ENCODE measurements at places on chromosomes 5 and 9. TPM values are rescaled to one million over a fixed set of nuclear protein-coding genes. Genes with fewer than 3 reads are reported as not detected.

DNA sequence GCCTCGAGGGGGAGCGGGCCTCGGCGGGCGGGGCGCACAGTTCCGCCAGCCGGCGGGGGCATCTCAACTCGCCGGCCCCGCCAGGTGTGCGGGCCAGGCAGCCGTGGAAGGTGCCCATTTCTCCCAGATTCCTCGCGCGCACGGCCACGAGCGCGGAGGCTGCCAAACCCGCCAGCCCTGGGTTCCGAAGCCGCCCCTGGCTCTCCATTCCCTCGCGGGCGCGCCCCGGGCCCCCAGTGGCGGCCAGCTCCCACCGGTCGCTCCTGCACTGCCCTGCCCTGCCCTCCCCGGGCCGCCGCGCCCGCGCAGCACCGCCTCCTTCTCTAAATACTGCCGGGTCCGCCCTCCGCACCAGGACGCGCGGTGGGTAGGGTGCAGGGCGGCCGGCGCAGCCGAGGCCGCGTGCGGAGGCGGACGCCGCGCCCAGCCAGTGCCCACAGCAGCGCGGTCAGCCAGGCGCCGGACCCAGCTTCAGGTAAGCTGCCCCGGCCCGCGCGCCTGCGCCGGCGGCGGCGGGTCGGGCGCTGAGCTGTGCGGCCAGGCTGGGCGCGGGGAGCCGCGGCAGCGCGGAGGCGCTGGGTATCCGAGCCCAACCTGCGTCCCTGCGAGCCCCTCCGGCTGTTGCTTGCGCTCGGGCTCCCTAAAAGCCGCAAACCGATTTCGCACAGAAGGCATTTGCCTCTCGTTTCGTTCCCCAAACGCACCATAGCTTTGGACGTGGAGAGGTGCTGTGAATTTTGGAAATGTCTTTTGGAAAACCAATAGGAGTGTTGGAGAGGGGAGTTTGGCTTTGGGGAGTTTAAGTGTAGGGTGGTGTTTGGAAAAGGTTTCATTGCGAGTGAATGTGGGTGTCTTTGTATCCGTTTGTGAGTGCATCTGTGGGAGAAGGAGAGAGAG is at the start of gene TMEM171:
Gene TMEM171, plus strand, starts transcription at position 354 of the 897 bp plus-strand sequence. CDS start 2,799 bp downstream, outside the sequence.
- DNase-seq: no peak

GRCh38 chr5:34791761-34792244 is 47.2 kb upstream of the TTC23L start:
- DNase-seq: no peak

DNA sequence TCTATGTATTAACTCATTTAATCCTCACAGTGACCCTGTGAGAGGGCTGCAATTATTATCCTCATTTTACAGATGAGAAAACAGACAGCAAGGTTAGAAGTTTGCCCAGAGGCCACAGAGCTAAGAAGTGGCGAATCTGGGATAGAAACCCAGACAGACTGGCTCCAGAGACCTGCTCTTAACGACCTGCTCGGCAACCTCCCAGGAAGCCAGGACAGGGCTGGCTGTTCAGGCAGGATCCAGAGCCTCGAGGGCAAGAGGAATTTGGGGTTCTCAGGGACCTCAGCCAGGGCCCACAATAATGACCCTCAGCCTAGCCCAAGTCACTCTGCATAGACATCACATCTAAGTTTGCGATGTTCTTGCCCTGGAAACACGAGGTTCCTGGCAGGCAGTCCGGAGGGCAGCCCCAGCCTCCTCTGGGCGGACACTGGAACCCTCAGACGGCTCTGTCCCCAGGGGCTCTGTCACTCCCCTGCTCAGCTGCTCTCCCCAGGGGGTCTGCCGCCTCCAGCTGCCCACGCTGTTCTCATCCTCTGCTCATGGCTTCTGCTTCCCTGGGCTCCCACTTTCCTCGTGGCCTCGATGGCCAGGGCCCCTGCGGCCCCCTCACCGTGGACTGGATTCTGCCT is 138.5 kb upstream of the ERCC6L2 start:
- no peak for DNase-seq

The ATP6V0E1 gene
- total RNA-seq: 319 TPM

GRCh38 chr5:79020861-79021561 is 35.9 kb upstream of the ARSB start:
- DNase-seq: no peak

All from mesenteric fat pad (tissue), 1 donor.